DND-41 (cell line): ENCODE measurements at places on chromosomes 13 and 19.

GRCh38 chr13:77480066-77480465, 55.4 kb upstream of the SCEL start:
- no peaks in the 10 kb centered on the region for H3K36me3 ChIP-seq
- no peak overlapping the region for H3K4me3 ChIP-seq
- H3K27me3 ChIP-seq, result no peaks in the 10 kb centered on the region

GRCh38 chr13:51330791-51331190, 8.7 kb upstream of the SERPINE3 start:
- H3K36me3 ChIP-seq, result no peaks in the 10 kb centered on the region
- 0 out of 2 replicates have a peak, but pooled peaks cover 3% of the 10 kb centered on the region for H3K4me1 ChIP-seq
- H3K27ac ChIP-seq, result no peak overlapping the region
- H3K4me3 ChIP-seq, result no peak overlapping the region
- H3K27me3 ChIP-seq, result peaks cover 4% of the 10 kb centered on the region
- DNase-seq, result no peak

DNA sequence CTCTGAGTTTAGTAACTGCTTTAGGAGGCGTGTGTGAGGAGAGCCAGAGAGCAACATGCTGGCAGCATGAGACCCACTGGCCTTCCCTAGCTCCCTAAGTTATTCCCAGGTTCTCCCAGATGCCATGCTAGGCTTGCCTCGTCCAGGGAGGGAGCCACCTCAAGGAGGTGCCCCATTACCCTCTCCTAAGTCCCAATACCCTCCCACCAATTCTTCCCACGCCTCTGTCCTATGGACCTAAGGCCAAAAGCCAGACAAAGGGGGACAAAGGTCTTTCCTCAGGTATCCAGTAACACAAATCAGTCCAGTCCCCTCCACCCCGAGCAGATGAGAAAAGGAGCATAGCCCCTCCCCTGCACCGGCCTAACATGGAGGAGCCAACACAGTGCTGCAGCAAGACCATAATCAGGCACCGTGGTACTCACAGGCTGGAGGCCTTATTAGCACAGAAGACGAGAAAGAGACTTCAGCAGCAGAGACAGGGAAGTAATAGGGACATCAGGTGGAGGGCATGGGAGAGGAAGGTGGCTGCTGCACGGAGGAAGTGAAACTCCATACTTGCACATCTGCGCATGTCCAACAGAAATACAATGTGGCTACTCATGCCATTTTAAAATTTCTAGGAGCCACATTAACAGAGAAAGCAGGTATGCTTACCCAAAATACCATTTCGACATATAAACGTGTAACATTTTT, 46.3 kb downstream of the BRD4 start:
- DNase-seq, result no peak
- H3K27me3 ChIP-seq, result no peaks in the 10 kb centered on the region
- peaks cover 29% of the 10 kb centered on the region for H3K4me1 ChIP-seq
- no peak overlapping the region for H3K27ac ChIP-seq
- no peak overlapping the region for H3K4me3 ChIP-seq
- H3K36me3 ChIP-seq, result peaks cover 15% of the 10 kb centered on the region; the same call in 1 of the 2 replicates

- no peak overlapping the region for H3K4me3 ChIP-seq
- peaks cover 5% of the 10 kb centered on the region for H3K4me1 ChIP-seq
- H3K27me3 ChIP-seq, result no peaks in the 10 kb centered on the region
- peaks cover 84% of the 10 kb centered on the region; the same call in 1 of the 2 replicates for H3K36me3 ChIP-seq
Measured at GRCh38 chr13:49140910-49141611, 79.1 kb upstream of the MLNR start.

- peaks cover 19% of the 10 kb centered on the region for H3K36me3 ChIP-seq
- H3K4me3 ChIP-seq, result peak within 1 kb of the TSS; percentile 94
- no peaks in the 10 kb centered on the region for H3K27me3 ChIP-seq
- peaks cover 45% of the 10 kb centered on the region for H3K4me1 ChIP-seq
- DNase-seq, result peak; percentile 81
Measured at GRCh38 chr19:15332311-15332996, at the start of gene BRD4. TSS of gene BRD4 (minus strand) at chr19:15332539. CDS start at chr19:15273099, 59,440 bp downstream.

DNA sequence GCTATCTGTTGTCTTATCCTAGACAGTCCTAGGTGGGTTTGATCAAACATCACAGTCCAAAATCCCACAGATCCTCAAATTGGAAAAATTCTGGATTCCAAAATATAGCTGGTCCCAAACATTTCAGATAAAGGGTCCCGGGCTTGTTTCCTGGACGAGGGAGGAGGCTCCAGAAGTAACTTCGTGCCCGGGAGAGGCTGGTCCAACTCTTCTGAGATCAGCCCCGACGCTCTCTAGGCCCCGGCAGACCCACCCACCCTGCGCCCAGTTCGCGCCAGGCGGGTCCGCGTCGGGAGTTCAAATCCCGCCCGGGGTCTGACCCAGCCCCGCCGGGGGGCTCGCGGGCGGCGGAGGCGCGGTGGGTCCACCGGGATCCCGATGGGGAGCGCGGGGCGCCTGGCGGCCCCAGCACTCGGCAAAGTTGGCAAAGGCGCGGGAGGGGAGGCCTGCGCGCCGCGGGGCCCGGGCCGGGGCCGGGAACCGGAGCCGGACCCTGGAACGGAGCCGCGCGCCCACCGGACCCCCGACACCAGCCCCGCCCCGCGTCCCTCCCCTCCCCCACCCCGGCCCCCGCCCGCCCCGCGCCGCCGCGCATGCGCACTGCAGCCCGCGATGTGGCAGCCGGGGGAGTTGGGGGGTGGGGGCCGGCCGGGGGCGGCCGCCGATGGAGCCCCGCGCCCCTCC, 513 bp downstream of the MIER2 start:
- DNase-seq, result peak; percentile 35
- H3K4me1 ChIP-seq, result peaks cover 55% of the 10 kb centered on the region
- peak overlapping the region; percentile 80 for H3K4me3 ChIP-seq
- H3K27ac ChIP-seq, result peak overlapping the region; percentile 71
- peaks cover 38% of the 10 kb centered on the region for H3K36me3 ChIP-seq
- H3K27me3 ChIP-seq, result no peaks in the 10 kb centered on the region

DNA sequence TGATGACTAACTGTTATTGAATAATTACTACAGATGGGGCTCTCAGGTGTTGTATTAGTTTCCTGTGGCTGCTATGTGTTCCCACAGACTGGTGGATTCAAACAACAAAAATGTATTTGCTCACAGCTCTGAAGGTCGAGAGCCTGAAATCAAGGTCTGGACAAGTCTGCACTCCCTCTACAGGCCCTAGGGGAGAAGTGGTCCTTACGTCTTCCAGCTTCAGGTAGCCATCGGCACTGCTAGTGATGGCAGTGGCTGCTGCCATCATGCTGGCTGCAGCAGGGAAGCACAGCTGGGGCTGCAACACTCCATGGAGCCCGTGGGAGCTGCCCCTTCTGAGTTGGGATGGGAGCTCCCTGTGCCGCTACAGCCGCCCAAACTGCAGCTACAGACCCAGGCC, 1.9 kb downstream of the TEX26 start:
- peaks cover 8% of the 10 kb centered on the region for H3K27me3 ChIP-seq
- H3K4me3 ChIP-seq, result no peak overlapping the region
- H3K27ac ChIP-seq, result no peak overlapping the region
- DNase-seq, result no peak
- H3K4me1 ChIP-seq, result no peaks in the 10 kb centered on the region
- H3K36me3 ChIP-seq, result no peaks in the 10 kb centered on the region

- no peak overlapping the region for H3K27ac ChIP-seq
- H3K4me3 ChIP-seq, result no peak overlapping the region
- H3K36me3 ChIP-seq, result no peaks in the 10 kb centered on the region
- DNase-seq, result no peak
- H3K27me3 ChIP-seq, result peaks cover 8% of the 10 kb centered on the region
Measured at GRCh38 chr13:48873587-48873986, 102.1 kb upstream of the FNDC3A start.

DNA sequence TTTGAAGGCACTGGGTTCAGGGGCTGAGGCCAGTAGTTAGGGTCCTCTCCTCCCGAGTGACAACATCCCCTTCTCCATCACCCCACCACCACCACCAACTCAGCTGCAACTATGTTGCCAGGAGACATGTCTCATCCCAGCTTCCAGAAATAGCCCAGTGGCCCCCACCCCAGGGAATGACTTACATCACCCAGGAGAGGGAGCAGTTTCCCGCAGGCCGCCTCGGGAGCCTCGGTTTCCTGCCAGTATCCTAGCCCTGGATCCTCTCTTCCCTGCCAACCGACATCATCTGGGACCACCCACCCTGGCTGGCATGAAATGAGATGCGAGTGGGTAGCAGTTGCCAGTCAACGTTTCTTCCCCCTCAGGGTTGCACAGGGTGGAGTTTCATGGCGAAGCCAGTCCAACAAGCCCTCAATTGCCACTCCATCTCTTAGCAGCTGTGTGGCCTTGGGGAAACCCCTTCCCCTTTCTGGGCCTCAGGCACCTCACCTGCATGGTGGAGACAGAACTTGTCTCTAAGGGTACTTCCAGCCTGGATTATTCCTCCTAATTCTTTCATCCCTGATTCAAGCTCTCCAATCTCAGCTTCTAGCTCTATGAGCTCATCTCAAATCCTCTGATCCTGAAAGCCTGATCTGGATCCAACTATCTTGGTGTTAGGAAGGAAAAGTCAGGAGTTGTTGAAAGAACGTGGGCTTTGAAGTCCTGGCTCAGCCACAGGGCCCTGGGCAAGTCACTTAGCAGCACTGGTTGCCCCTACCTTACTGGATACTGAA, 3.9 kb upstream of the GSK3A start:
- H3K27ac ChIP-seq, result no peak overlapping the region
- DNase-seq, result no peak
- H3K4me3 ChIP-seq, result no peak overlapping the region
- H3K27me3 ChIP-seq, result no peaks in the 10 kb centered on the region
- peaks cover 20% of the 10 kb centered on the region for H3K4me1 ChIP-seq

GRCh38 chr19:3612901-3613741, 6.4 kb upstream of the TBXA2R start:
- no peak overlapping the region for H3K27ac ChIP-seq
- no peak for DNase-seq
- H3K4me3 ChIP-seq, result no peak overlapping the region
- peaks cover 45% of the 10 kb centered on the region for H3K36me3 ChIP-seq
- H3K27me3 ChIP-seq, result no peaks in the 10 kb centered on the region

GRCh38 chr13:25796474-25796873, 255.3 kb downstream of the SHISA2 start:
- H3K36me3 ChIP-seq, result no peaks in the 10 kb centered on the region
- H3K27ac ChIP-seq, result no peak overlapping the region
- DNase-seq, result no peak
- no peaks in the 10 kb centered on the region for H3K27me3 ChIP-seq
- no peaks in the 10 kb centered on the region for H3K4me1 ChIP-seq

DNA sequence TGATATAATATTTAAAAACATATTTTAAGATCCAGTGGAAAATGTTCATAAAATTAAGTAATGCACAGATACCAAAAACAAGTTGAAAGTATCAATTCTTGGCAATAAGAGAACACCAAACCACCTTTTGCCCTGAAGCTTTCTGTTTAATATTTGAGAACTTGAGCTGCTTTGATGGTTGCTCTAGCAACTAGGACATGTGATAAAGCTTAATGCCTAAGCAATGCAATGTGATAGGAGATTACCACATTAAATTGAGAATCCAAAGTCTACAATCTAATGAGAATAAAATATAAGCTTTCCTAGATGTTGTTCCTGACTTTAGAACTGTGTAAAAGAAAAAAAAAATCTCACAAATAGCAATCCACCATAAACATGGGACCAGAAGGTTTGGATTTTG, 1367.5 kb upstream of the PCDH9 start:
- DNase-seq, result no peak
- no peak overlapping the region for H3K4me3 ChIP-seq
- H3K27ac ChIP-seq, result no peak overlapping the region
- H3K4me1 ChIP-seq, result no peaks in the 10 kb centered on the region

DNA sequence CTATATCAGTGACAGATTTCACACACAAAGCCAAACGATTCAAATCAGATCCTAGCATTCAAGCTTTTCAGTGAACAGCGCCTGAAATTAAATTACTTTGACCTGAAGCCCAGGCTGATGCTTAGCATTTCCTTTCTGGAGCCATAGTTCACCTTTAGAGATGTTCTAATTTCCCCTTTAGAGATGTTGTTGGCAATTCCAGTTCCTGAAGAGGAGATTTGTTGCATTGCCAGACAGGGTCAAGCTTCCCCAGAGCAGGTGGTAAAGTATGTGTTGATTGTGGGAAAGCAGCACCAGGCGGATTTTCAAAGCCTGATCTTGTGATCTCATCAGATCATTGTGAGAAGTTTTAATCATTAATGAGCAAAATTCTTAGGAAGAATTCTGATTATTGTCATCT, 609.8 kb upstream of the KLF12 start:
- H3K36me3 ChIP-seq, result no peaks in the 10 kb centered on the region
- no peak overlapping the region for H3K27ac ChIP-seq
- DNase-seq, result no peak

DNA sequence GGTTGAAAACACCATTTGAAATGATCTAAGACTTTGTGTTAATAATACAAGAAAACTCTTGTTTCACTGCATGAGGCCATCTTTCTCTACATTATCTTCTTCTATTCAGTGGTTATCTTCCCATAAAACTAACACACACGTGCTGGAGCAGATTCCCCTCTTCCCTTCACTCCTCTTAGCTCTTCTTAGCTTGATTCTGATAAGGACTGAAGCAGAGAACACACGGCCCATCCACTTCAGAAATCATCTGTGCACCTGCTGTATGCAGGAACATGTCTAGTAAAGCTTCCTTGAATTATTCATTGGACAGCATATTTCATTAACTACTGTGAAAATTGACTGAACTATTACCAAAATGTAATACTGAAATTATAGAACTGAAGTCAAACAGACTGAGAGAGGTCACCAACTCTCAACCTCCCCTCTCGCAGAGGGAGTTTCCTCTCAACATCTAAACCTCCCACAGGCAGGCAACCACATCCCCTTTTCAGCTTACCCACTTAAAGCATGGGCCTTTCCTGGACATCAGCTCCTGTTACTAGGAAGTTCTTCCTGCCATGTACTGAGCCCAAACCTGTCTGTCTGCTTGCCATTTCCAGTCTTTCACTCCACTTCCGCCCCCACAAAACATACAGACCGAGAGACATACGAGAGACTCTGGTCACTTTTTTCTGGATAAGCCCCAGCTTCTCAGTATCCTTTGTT, 113.9 kb downstream of the CRYL1 start:
- H3K4me3 ChIP-seq, result no peak overlapping the region
- peak overlapping the region; percentile 65 for H3K27ac ChIP-seq
- DNase-seq, result peak; percentile 78
- H3K4me1 ChIP-seq, result peaks cover 29% of the 10 kb centered on the region

DNA sequence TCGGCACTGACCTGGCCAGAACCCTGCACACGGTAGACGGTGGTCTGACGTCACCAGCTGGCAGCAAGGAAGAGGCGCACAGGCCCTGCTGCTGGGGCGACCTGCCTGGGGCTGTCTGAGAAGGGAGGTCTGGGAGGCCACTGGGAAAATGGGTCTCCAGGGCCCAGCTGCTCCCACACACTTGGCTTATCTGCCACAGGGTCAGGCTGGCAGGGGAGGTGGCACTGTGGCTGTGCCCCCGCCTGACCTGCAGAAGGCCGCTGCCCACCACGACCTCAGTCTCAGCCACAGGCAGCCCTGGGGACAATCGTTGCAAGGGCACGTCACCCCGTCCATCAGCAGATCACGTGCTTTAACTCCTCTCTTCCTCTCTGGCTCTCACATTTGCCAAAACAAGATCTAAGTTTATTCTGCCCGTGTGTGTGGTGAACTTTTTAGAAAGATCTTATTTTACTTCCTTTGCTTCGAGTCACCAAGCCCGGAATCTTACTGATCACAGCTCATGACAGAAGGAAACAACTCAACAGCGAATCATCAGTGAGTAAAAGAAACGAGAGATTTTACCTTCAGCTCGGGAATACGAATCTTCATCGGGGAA, 45.2 kb upstream of the RANBP3 start:
- H3K27me3 ChIP-seq, result no peaks in the 10 kb centered on the region
- H3K4me1 ChIP-seq, result no peaks in the 10 kb centered on the region
- DNase-seq, result no peak

GRCh38 chr13:113907635-113908617, 44.0 kb upstream of the GAS6 start:
- no peak for DNase-seq
- no peaks in the 10 kb centered on the region for H3K36me3 ChIP-seq
- H3K27ac ChIP-seq, result no peak overlapping the region
- no peaks in the 10 kb centered on the region for H3K4me1 ChIP-seq
- peaks cover 41% of the 10 kb centered on the region for H3K27me3 ChIP-seq
